Activated T-cell treated with anti-CD3 and anti-CD28 coated beads, Interleukin-2, amount 50 U/mL, for 24 hours (primary cell): ENCODE measurements at places on chromosomes 11 and 22.

GRCh38 chr22:23062616-23063538 is 7.4 kb upstream of the GNAZ start:
- peak; percentile 22 for DNase-seq

DNA sequence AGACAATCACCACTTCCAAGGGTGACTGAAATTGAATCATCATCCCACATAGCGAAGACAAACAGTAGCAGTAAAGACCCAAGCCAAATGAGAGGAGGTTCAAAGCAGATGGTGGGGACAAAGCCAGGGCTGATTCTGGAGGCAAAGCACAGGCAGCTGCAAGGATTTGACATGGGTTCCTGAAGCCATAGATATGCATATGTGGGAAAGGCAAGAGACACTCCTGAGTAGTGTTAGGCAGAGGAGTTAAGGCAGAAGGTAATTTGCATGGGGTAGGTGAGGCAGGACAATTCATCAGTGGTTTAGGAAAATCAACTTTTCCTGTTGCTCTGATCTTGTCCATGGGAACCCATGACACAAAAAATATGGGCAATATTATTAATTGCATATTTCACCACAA is 462.8 kb downstream of the FAM181B start:
- no peak for DNase-seq

- no peak for DNase-seq
These were observed 26.9 kb downstream of the MRPL16 start for GRCh38 chr11:59783632-59784090.

- DNase-seq, result no peak
These were observed 3.4 kb upstream of the MUC5B start for GRCh38 chr11:1219446-1219833.

GRCh38 chr11:95067841-95068219 is 1.1 kb downstream of the SRSF8 start:
- DNase-seq, result no peak

DNA sequence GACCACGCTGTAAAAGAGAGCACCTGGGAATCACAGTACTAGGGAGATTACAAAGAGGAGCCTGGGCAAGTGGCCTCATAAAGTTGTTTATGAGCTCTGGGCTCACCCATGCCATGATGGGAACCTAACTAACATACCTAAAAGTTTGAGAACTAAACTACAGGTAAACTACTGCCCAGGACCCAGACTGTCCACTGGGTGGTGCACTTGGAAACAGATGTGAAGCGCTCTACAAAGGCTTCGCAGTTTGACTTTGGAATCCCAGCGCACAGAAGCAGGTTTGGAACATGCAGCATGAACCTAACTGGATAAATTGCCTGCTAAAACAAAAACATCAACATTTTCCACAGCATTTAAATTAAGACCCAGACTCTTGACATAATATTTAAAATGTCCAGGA is 418.6 kb downstream of the FAM181B start:
- no peak for DNase-seq
